ENCODE measurements at places on chromosomes 2 and 18. TPM values are rescaled to one million over a fixed set of nuclear protein-coding genes. Genes with fewer than 3 reads are reported as not detected.
A peak's percentile ranks its signal among the peaks of the same experiment; 100 is the strongest.

GRCh38 chr2:173989160-173989883, 24.1 kb upstream of the SP3 start:
- DNase-seq: no peak

DNA sequence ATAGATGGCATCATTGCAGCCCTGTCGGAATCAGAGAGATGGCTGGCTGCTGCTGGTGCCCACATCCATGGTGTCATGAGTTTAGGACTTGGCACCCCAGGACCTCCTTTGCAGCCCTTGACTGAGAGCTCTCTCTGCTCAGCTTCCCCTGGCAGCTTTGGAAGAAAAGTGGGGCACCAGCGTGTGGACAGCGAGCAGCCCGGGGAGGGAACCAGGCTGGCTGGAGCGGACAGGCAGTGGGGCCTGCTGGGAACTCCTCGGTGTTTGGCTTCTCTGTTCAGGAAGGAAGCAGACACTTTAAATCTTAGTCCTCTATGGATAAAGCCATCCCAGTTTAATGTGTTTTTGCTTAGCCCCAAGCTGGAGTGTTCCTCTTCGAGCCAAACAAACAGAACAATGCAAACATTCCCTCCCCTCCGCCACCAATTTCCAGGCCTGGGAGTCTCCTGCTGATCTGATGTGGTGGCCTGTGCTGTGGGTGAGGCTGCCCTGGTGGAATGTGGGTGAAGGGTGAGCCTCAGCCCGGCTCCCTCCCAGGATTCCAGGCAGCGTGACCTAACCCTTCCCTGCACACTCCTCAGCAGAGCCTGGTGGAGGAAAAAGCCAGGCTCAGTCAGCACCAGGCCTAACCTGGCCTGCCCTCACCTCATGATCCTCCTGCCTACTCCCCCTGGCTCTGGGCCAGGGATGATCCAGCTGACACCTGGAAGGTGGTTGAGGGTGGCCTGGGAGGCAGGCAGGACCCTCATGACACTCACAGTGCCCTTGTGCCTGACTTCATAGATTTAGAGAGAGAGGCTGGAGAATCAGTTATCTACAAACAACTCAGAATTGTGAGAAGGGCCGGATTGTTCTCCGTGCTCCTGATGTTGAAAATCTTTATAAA, 21.6 kb upstream of the ITGB6 start:
- peak; percentile 46 for DNase-seq

DNA sequence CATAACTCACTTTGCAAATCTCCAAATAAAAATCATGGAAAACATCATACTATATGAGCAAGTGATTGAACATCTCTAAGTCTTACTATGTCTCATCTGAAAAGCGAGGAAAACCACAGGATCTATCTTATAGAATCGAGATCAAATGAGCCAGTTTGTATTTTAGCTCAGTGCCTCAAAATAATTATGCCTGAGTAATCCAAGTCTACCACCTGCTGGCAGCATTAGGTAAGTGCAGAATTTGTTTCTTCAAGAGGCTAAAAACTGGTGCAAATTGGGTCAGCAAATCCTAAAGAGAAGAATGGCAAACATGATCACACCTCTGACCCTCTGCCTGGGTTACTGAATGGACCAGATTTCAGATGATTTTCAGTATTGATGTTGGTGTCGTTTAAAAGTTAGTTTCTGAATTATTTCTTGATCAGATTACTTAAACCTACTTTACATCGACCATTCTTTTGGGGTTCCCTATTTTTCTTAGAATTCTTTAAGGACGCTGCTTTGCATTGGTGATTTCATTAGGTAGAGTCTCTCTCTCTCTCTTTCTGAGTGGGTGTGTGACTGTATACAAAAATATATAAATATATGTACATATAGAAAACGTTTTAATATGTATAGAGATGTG, 12.7 kb upstream of the FHOD3 start:
- no peak for DNase-seq

DNA sequence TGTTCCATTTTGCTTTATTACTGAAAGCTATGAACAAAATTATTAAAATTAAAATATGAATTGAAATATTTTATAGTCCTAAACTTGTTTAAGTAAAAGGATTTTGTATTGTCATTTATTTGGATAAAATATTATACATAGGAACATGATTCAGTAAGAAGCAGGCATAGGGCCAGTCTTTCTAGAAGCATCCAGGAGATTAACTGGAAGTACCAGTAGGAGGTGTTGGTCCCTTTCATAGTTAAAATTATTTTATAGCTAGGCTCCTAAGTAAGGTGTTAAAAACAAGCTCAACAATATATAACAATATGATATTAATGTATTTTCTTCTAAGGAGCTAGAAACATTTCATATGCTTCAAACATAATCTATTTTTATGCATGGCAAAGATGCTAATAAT, 43.7 kb downstream of the FIGN start:
- DNase-seq: no peak

- no peak for DNase-seq
These were observed 737.9 kb upstream of the SALL3 start for GRCh38 chr18:78241535-78242253.

DNA sequence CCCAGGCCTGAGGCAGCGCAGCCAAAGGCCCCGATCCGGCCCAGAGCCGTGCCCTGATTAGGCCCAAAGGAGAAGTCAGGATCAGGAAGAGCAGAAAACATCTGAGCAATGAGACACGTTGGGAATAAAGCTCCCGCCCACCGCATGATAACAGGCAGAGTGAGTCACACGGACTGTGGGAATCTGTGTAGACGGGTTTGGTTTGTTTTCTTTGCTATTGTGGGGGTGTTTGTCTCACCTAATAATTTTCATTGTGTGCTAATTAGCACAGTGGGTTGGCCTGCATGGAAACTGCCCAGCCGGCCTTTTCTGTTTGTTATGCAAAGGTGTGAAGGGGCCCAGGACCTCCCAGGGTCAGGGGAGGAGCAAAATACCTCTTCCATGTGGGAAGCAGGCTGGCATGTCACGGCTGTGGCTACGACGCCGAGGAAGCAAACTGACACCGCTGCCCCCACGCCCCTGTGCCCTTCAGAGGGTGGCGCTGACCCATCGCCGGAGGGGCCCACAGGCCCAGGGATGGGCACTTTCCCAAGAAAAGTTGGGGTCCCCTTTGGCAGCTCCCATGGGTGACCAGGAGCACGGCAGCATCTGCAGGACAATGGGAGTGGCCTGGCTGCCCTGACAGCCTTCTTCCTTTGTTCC, 68.4 kb upstream of the CTDP1 start:
- peak; percentile 52 for DNase-seq

GRCh38 chr2:202149155-202149762, 76.2 kb downstream of the KIAA2012 start:
- peak; percentile 42 for DNase-seq

GRCh38 chr2:48508461-48509124, 21.4 kb upstream of the STON1 start:
- DNase-seq: no peak

DNA sequence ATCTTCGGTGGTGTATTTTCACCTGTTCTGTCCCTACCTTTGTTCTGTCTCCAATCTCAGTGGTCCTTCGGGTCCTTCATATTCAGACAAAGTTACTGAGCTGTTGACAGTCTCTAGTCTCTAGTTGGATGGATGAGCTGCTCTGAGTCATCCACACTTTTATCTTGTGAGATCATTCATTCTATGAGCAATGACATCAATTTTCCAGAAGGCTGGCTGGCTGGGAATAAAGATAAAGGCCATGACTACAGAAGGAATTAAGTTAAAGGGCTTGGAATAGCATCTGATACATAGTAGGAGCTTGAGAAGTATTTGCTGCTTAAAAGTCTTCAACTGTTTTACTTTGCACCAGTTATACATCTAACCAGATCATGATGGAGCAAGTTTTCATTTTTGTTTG, 43.1 kb upstream of the SLC39A10 start:
- no peak for DNase-seq

GRCh38 chr2:222423632-222424275, 589 bp upstream of the SGPP2 start:
- DNase-seq: no peak

GRCh38 chr2:195619590-195619989, 37.4 kb upstream of the SLC39A10 start:
- DNase-seq: no peak

- DNase-seq: no peak
These were observed 558.8 kb upstream of the CDH2 start for GRCh38 chr18:28735731-28736130.

GRCh38 chr2:232802091-232802490, 25.7 kb upstream of the KCNJ13 start:
- DNase-seq: no peak

DNA sequence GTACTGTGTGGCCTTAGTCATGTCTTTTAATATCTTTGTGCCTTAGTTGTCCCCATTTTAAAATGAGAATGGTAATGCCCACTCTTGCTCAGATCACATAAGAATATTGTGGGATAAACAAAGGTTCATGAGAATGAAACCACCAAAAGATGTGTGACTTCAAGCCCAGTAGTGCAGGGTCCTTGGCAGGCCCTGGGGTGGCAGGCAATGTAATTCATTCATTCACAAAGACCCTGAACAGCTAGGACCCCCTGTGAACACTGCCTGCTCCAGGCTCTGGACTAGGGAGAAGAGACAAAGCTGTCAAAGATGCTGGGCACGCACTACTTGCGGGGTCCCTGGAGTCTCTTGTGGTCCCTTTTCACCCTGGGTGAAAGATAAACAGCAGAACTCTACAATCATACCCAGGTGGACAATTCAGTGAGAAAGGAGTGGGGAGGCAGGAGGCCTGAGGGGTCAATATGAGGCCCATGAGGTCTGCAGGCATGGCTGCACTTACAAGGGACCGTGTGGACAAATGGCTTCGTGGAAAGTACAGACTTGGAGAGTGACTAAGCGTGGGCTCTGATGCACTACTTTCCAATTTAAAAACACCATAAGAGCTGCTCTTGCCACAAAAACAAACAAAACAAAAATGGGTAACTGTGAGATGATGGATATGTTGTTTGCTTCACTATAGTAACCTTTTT, 136.1 kb downstream of the SMAD7 start:
- no peak for DNase-seq

DNA sequence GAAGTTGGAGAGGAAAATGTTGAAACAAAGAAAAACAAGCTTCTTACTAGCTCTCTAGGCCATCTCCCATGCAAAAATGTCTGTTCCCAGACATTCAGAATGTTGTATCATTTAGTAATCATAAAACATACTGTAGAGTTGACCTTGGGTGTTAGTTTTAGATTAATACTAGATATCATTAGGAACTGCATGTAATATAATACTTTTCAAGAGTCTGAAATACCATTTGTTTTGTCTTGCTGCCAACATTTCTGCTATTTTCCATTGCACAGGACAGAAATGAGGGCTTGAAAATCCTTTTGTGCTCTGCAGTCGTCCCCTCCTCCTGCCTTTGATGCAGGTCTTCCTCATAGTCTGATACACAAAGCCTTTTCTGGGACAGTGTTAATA, 89.5 kb upstream of the RBMS1 start:
- DNase-seq: no peak

DNA sequence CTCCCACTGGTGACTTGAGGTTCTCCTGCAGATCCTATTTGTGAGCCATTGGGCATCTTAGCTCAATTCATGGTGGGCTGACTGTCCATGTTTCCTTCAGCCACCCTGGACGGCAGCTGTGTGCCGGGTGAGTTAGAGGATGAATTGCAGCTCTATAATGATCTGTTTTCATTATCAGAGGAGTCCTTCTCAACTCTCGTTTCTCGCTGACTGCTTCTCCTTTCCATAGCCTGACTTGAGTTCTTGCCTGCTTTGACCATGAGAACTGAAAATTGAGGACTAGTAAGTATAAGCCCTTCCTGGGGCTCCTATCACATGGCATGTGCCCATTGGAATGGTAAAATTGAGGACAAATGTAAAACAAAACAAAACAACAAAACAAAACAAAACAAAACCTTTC, 121.8 kb downstream of the CDC42EP3 start:
- no peak for DNase-seq

DNA sequence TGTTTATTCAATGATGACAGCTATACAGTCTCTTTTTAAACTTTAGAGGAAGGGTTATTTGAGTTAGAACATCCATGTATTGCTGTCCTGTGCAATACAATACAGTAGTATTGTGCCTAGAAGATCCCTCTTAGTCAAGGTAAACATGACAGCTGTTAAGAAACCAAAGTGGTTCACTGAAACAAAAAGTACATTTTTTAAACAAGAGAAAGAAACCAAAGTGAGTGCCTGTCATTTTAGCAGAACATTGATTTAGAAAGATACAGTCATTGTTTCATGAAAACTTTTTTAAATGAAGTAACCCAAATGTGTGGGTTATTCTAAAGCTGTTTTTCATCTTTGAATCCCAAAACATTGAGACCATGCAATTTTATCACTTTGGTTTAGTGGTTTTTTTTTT, 15.5 kb downstream of the ITPRID2 start:
- DNase-seq: no peak

- no peak for DNase-seq
These were observed 289.4 kb downstream of the CMPK2 start for GRCh38 chr2:6576302-6576701.

- no peak for DNase-seq
These were observed 73.5 kb downstream of the CHN1 start for GRCh38 chr2:174931724-174932123.

DNA sequence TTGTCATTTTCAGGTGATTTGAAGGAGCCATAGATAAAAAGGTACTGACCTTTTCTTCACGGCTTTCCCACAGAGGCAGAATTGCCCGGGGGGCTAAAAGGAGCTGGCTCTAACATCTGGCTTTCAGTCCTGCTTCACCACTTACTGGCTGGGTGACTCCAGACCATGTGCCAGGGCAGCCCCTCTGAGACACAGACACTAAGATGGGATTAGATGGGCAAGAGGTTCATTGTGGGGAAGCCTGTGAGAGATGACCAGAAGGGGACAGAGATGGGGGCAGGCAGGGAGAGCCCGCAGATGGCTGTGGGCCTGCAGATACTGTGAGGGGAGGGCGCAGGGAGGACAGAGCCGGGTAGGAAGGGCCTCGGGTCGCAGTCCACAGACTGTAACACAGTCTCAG, 74.7 kb upstream of the TTC39C start:
- no peak for DNase-seq

GRCh38 chr2:197163712-197164140, 146.9 kb downstream of the ANKRD44 start:
- no peak for DNase-seq

- DNase-seq: no peak
These were observed 51.4 kb downstream of the RAB27B start for GRCh38 chr18:54879691-54880090.

DNA sequence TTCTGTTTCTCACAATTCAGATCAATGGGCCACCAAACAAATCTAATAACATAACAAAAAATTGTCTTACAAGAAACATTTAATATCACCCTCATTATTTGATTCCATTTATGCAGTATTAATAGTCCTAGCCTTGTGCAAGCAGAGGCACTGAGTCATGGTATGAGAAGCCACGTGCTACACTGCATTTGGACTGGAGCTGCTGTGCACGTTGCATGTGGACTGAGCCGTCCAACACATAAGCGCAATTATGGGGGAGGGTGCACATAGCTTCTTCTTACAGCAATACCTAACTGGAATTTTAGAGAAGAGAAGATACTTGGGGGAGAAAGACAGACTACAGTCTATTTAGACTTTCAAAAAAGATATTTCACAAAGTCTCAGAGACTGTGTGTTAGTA, 329.6 kb upstream of the ID2 start:
- no peak for DNase-seq

- DNase-seq: no peak
These were observed 240.0 kb downstream of the WDR7 start for GRCh38 chr18:56891116-56891515.

The TEKT4 gene
- 0.17 TPM for total RNA-seq

The ASB18 gene
- 9.3 TPM for total RNA-seq

The CXCR4 gene
- total RNA-seq: 2.6 TPM

The CFAP53 gene
- 0.54 TPM for total RNA-seq

The KIAA2012 gene
- not detected for total RNA-seq

The STAM2 gene
- 15.5 TPM for total RNA-seq

The SIX3 gene
- not detected for total RNA-seq

The TRABD2A gene
- 0.60 TPM for total RNA-seq

The CNTNAP5 gene
- total RNA-seq: not detected

The NEB gene
- 4,041 TPM for total RNA-seq

The CREG2 gene
- total RNA-seq: 0.34 TPM
